ENCODE measurements at places on chromosomes 5 and 9.

DNA sequence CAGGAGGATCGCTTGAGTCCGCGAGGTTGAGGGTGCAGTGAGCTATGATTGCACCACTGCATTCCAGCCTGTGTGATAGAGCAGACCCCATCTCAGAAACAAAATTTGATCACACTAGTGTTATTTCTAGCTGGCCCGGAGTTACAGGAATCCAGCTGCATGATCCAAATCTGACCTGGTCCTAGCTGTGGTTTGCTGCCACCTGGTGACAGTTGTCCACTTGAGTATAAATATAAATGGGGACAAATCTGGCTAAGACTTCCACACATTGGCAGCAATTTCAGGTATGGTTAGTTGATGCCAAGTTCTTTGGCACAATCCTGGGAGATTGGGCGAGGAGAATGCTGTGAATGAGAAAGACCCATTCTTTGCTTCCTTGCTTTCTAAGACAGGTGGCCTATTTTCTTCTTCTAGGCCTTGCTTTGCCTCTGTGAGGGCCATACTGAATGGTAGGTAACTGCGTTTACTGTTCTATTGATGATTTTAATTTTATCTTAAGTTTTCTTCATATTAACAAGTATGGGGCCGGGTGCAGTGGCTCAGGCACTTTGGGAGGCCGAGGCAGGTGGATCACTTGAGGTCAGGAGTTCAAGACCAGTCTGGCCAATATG, 35.4 kb downstream of the UBE2R2 start:
- no peak for DNase-seq

DNA sequence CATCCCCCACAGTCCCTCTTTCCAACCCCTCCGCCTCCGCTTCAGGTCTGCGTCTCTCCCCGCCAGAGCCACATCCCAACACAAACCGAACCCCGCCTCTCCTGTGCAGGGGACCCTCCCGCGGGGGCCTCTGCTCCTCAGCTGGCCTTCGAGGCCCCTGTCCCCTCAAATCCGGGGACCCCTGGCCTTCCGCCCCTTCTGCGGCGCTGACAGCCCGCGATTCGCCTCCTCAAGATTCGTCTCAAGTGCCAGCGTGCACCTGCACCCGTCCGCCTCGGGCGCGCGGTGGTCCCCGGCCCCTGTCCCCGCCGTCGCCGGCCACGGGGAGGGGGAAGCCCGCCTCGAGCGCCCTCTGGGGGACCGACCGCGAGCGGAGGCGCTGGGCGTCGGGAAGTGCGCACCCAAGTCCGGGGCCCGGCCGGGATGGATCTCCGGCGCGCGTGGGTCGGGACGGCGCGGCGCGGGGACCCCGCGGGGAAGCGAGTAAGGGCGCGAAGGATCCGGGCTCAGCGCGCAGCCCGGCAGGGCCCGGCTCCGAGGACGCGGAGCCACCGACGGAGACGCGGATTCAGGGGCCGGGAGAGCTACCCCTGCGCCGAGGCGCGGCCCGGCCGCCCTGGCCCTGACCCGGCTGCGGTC, 623 bp downstream of the FLT4 start:
- DNase-seq = no peak

- DNase-seq = no peak
These were observed 81.2 kb downstream of the CRB2 start for GRCh38 chr9:123437201-123437600.

- DNase-seq = no peak
These were observed 8.8 kb downstream of the FAM13B start for GRCh38 chr5:138024117-138024516.

DNA sequence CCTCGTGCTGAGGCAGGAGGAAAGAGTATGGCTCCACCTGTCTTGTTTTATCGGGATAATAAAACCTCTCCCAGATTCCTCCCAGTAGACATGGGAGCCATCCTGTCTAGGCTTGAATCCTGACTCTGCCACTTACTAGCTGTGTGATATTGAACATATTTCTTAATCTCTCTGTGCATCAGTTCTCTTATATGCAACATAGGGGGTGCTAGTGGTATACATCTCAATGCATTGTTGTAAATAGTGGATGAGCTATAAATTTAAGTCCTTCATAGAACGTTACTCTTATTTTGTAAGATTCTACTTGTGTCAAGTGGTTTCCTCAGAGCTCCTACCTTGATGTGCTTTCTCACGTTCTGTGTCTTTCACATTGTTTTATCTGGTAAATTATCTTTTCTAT, 417.7 kb upstream of the POU5F2 start:
- DNase-seq = no peak

DNA sequence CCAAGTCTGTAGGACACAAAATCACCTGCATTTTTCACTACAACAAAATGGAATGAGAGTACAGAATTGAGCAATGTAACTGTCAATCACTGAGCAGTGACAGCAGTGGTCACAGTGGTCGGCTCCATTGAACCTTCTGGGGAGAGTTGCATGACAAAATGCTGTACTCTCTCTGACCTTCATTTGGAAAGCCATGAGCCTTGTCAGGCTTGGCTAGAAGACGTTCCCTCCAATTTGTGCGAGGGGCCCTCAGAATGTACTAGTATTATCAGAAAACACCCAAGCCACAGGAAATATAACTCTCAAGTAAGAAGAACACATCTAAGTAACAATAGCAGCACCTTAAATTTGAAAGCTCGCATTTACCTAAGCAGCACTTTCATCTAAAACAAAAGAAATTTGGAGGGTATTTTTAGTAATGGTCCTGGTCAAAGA, 425.6 kb upstream of the MEF2C start:
- no peak for DNase-seq

DNA sequence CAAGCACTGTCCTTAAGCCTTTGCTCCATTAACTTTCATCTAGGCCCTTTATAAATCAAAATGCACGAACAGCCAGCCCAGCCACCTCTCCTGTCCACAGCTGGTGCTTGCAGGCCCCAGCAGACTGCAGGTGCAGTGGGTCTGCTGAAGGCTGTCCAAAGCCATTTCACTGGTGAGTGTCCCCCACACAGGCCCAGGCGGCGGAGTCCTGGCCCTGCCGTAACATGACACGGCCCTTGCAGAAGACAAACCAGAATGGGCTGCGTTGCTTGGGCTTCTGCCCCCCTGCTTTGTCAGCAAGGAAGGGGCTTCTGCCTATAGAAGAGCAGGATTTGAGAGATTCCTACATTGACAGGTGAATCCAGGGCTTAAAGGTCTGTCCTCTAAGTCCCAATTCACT, 188.6 kb downstream of the NR3C1 start:
- DNase-seq = peak; percentile 36

GRCh38 chr5:72138943-72139521, 31.8 kb downstream of the MAP1B start:
- no peak for DNase-seq

DNA sequence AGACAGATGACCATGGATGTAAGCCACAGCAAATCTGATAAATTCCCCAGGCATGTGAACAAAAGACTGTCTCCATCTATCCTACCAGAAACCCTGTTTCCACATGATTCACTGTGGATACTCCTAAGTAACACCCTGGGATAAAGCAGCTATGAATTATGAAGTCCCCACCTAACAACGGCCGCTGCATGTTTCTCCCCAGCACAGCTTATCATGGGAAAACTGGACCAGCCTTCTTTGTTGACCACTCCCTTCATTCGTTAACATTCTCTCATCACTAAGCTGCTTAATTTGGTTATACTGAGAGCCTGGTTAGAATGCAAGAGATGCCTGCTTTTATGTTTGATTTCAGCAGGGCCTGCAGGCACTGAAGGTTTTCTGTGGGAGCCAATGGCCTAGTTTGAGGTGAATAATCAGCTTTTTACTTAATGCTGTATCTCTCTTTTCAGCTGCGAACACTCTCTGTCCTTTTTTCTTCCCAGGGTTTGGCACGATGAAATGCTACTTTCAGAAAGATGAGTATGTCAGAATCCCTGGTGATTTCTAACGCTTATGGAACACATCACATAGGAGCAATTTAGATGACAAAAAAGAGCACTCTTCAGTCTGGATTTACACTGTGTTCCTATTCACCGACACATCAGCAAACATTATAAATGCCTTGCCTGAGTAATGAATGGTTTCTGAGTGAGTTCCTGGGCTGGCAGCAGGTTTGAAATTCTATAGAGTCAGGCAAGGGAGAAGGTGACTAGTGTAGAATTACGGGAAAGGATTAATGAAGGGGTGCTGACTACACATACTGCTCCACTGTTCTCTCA, 318.4 kb upstream of the ZNF608 start:
- DNase-seq = peak; percentile 11

GRCh38 chr9:78574354-78575045, 277.6 kb downstream of the PSAT1 start:
- DNase-seq = no peak

GRCh38 chr5:114060866-114061265, 301.0 kb upstream of the KCNN2 start:
- DNase-seq = no peak

- no peak for DNase-seq
These were observed 529.5 kb downstream of the AGTPBP1 start for GRCh38 chr9:85212209-85212608.

DNA sequence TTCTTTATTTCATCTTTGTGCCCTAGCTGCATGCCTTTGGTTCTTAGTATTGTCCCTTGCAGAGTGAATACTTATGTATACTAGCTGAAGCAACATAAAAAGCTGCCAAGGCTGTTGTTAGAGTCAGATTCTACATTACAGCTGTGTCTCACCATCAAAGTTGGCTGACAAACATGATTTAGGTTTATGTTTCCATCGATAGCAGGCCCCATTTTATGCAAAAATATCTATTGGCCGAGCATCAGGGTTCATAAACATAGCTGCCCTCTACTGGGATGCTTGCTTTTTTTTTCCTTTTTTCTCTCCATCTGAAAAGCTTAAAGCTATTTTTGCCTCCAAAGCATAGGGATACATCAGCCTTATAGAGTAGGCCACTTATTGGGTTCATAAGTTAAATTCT, 68.0 kb downstream of the FAM174A start:
- DNase-seq = no peak

- DNase-seq = no peak
These were observed 47.8 kb upstream of the CPEB4 start for GRCh38 chr5:173840111-173840983.

GRCh38 chr9:115891929-115892328, 261.7 kb upstream of the PAPPA start:
- DNase-seq = no peak

GRCh38 chr5:135034236-135034962, 371 bp upstream of the PITX1 start:
- DNase-seq = no peak

- no peak for DNase-seq
These were observed 82.8 kb downstream of the PRR16 start for GRCh38 chr5:120546922-120547321.

- DNase-seq = no peak
These were observed 126.4 kb downstream of the RGS3 start for GRCh38 chr9:113589890-113590289.

- no peak for DNase-seq
These were observed 31.6 kb upstream of the TGFBR1 start for GRCh38 chr9:99073347-99073746.

DNA sequence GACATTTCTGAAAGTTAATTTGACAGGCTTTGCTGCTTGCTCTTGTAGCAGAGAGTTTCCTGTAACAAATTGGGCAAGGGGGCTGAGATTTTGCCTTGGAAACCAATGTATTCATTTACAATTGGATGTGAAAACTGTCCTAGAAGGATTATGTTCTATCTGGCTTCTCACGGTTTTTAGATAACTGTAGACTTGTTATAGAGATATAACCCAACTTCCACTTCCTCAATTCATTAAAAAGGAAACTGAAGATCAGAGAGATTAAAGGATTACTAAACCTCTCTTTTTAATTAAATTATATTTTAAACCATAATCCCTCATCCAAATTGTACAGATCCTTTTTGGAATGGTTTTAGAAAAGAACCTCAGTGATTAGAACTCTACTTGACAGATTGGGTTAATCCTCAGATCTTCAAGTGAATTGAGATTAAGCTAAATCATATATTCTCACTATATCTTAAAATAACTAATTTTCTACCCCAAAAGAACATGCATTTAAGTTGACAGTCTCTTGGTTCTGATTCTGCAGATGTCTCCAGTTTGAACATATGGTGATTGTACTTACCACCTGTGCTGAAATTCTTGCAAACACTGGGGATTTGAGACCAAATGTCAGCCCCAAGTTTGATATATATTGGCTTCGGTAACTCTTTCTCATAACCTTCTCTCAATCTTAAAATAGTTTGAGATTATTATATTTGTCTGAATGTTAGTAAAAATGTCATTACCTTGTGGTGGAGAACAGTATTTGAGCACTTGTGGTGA, 130.1 kb upstream of the C9orf72 start:
- no peak for DNase-seq

- no peak for DNase-seq
These were observed 109.9 kb downstream of the EDIL3 start for GRCh38 chr5:84274585-84275468.

DNA sequence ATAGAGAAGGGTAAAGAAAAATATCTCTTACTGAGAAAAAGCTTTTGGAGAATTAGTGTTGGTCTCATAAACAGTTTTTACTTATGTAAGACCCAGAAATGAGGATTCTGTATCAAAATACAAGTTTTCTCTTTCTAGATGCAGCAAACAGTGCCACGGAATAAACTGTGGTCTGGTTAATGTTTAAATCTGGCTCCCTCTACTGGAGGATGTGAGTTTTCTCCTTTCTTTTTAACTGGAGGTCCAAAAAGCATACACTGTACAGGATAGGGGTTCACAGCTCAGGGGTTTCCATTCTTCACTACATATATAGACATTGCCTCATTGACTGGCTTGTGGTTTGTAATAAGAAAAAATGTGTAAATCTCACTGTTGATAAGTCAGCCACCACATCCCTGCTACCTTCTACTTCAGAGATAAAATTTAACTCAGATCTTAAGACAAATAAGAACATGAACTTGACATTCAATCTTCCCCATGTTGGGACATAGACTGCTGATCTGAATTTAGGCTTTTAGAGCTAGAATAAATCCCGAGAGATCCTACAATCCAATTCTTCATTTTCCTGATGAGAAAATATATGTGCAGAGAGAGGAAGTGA, 98.9 kb downstream of the CFAP95 start:
- peak; percentile 21 for DNase-seq

DNA sequence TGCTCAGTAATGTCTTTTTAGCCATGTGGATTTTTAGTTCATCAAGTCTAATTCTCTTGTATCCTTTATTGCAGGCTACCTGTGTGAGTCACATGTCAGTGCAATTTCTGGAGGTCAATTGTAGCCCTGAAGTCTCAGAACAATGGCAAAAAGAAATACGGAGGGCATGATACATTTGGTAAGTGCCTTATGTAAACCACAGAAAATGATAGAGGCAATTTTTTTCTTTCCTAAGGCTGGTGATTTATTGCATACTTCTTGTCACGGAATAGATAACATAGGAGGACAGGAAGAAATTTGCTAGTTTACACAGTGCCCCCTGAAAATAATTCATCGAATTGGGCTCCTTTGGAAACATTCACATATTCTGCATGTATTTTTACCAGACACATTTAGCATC, 235.9 kb downstream of the DMRTA1 start:
- DNase-seq = peak; percentile 47
